ENCODE measurements at places on chromosomes 11 and 22.
A peak's percentile ranks its signal among the peaks of the same experiment; 100 is the strongest.

DNA sequence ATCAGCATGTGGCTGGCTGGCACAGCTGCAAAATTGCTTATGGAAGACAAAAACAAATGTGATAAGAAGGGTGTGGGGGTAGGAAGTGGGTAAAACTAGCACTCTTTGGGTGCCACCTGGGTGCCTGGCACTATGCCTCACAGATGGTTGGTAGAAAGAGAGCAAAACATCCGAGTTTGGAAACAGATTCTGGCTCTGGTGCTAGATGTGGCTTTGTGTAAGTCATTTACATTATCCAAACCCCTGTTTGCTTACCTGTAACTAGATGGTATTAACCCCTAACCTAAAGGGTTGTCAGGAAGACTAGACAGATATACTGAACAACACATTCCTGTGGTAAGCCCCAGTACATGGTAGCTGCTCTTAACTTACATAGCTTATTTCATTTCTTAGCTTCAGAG is 905.6 kb downstream of the DLG2 start:
- DNase-seq, result no peak

- no peak for DNase-seq
These were observed 328.7 kb downstream of the SOX6 start for GRCh38 chr11:16027621-16028020.

GRCh38 chr22:38087855-38088254 is 3.9 kb upstream of the SLC16A8 start:
- DNase-seq, result no peak

DNA sequence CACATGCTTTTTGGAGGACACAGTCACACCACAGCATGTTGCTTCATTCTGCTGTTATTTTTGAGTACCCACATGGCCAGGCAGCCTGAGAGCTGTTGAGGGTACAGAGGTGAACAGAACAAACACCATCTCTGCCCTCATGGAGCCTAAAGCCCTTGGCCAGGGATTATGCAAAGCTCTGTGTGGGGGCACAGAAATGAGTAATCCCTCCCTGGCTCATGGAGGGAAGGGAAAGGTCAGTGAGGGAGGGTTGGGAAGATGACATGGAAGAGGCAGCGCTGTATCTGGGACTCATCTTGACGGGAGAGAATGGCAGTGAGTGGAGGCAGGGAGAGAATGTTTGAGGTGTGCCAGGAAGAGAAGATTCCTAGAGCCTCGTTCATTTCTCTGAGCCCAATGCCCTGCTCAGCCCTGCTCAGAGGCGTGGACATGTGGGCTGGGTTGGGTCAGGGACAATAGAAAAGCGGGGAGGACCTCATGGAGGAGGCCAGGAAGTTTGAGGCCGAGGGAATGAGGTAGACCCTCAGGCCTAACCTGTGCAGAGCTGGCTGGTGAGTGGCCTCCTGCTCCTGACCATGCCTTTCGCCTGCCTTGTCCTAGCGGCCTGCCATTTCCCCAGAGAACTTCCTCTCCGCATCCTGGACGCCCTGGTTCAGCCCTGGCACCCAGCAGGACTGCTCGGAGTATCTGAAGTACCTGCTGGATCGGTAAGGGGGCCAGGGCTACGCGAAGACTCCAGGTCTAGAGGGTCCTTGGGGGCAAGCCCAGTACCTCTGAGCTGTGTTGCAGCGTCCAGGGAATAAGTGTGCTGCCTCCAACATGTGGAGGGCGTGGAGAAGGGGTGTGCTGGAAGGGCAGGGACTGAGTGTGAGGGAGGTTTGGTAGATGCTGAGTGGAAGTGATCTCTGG is 19.8 kb downstream of the USP35 start:
- no peak for DNase-seq

DNA sequence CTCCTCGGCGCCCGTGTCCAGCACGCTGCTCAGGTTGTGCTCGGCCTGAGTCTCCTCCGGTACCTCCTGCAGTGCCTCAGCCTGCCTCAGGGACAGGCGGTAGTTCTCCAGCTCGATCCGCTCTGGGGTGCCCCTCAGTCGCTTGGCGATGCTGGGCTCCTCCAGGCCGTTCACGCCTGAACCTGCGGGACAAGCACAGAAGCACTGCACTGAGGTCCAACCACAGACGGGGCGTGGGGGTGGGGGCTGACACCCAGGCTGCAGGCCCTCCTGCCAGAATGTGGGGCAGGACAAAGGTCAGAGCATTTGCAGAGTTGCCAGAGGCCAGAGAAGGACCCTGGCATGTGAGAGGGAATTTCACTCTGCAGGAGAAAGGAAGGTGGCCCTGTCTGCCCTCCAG is 67.6 kb upstream of the BID start:
- no peak for DNase-seq

- no peak for DNase-seq
These were observed 2.9 kb downstream of the BIRC3 start for GRCh38 chr11:102320188-102320587.

DNA sequence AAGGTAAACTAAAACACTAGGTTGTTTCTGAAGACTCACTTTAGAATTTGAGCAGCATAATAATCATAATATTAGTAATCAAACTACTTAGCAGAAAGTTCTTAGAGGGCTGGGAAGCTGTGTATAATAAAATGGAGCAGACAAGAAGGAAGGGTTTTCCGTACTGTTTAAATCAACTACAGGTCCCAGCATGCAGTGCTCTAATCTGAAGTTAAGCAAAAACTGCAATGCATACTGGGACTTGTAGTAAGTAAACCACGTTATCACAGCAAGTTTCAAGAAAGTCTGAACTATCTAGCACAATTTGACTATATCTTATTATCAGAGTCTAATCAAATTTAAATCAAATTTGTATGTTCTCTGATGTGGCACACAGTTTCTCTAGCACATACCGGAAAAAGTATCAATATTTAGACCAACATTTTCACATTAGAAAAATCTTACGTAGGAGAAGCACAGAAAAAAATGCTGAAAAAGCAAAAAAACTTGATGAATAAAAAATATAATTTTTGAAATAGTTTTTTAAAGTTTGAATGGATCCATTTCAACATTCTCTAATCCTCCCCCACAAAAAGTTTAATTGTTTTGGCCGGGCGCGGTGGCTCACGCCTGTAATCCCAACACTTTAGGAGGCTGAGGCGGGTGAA is 8.2 kb downstream of the PHF21A start:
- DNase-seq, result no peak

DNA sequence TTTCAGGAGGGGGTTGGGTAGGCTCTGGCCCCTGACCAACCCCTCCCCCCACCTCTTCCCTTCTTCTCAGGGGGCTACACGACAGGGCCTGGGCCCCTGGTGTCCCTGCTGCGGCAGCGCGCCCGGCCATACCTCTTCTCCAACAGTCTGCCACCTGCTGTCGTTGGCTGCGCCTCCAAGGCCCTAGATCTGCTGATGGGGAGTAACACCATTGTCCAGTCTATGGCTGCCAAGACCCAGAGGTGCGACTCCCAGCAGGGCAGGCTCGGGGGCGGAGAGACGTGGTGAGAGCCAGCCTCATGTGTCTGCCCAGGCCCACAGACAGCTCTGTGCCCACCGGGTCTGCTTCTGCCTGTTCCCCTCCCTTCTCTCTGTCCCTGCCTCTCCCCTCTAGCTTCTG is 7.6 kb upstream of the GALR3 start:
- DNase-seq, result no peak

DNA sequence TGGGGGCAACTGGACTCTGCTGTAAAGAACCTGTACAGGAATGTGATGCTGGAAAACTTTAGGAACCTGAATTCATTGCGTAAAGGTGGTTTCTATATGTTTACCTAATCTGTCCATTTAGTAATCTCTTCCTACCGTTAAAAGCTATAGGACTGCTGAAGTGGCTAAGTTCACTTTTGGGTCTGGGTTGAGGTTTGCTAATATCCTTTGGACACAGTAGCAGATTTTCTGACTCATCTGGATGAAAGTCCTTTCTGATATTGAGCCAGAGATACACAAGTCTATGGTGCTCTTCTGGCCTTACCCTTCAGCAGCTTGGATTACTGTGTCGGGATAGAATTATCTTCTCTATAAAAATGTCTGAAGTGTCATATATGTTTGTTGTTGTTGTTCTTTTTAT is 16.9 kb downstream of the ZNF215 start:
- DNase-seq, result no peak

GRCh38 chr22:22394591-22394990 is 114.0 kb downstream of the ZNF280B start:
- no peak for DNase-seq

DNA sequence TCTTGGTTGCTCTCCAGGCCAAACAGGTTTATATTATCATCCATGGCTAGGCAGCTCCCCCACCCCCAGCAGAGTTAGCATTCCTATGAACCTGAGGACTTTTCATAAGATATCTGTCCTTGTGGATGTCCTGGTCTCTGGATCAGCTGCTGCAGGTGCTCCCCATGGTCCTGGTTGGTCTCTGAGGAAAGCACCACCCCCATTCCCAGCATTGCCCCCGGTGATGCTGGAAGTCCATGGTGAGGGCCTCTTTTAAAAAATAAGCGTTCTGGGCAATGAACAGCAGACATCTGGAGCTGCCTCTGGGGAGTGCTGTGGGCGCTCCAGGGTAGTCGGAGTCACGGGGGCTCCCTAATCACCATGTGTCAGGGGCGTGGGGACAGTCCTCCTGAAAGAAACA is 26.6 kb downstream of the DKK3 start:
- DNase-seq, result no peak

- peak; percentile 46 for DNase-seq
These were observed 51.5 kb upstream of the GAL start for GRCh38 chr11:68632802-68633201.

DNA sequence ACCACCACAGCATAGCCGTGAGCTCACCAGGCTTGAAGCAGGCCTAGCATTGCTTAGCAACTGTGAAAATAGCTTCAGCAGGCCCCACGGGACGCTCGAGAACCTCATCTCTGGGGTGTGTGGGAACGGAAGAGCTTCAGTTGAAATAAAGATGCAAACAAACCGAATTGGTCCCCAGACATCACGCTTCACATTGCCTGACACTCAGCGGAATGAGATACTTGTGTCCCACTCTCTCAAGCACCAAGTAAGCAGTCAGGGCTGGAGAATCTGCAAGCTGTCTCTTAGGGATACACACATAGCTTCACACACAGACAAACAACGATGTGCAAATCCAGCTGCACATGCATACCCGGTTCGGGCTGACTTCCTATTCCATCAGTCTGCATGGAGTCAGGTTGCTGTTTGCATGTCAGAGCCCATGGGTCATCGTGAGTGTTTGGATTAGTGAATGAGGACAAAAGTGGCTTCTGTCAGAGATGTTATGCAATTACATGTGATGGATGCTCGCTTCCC is 205.7 kb downstream of the SNX19 start:
- DNase-seq, result no peak

DNA sequence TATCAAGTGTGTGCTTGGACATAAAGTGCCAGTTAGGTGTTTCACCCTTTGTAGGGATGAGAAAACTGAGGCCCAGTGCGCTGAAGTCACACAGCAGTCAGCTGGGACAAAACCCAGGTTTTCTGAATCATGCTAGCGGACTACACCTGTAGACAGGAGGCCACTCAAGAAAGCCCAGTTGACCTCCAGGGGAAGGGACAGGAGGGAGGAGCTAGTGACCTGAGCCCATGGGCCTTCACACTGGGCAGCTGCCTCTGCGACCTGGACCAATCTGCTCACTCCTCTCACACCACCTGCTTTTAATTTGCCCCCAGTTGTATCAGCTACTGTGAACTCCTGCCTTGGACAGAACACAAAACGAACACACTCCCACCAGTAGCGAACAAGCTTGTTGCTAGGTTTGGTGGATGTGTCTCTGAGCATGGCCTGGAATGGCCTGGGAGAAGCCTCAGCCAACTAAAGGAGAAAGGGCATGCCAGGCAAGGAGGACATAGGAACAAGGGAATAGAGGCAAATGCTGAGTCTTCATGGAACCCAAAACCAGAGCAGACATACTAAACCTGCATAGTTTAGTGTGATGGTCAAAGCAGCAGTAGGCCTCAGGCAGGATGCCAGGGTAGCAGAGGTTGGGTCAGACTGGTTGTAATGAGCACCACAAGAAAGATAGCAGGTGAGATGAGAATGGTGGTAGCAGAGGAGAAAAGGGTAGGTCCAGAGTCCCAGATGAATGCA is 7.2 kb downstream of the LMO1 start:
- DNase-seq, result no peak

DNA sequence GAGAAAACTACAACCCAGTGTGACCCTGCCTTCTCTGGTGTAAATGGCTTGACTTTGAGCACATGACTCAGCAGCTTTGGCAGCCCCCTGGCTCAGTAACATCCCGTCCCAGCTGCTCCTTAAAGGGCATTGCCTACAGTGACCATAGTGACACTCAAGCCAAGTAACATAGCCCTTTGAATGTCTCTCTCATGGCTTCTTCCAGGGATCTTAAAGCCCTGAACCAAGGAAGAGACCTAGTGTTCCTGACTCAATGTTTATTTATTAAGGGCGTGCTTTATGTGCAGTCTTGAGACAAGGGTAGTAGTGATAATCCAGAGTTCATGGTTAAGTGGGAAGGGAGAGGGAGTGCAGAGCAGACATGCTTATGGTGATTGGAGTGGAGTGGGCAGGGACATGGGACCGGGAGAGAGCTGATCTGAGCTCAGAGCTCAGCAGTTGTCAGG is 125.7 kb downstream of the PARVA start:
- DNase-seq, result no peak

DNA sequence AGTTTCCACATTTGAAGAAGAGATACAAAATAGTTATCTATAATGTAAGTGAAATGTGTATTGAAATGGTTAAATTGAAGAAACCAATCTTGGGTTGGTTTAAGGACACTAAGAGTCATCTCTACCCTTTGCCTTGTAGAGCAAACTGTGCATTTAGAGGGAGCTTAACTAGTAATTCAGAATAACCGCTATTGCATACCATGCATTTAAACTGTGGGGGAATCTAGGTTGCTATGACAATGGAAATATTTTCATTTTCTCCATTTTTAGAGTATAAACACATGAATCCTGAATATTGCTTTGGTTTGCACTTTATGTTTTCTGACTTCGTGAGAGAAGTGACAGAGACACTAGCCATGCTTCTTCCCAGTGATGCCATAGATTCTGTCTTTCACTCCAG is 39.7 kb downstream of the FAT3 start:
- DNase-seq, result no peak

DNA sequence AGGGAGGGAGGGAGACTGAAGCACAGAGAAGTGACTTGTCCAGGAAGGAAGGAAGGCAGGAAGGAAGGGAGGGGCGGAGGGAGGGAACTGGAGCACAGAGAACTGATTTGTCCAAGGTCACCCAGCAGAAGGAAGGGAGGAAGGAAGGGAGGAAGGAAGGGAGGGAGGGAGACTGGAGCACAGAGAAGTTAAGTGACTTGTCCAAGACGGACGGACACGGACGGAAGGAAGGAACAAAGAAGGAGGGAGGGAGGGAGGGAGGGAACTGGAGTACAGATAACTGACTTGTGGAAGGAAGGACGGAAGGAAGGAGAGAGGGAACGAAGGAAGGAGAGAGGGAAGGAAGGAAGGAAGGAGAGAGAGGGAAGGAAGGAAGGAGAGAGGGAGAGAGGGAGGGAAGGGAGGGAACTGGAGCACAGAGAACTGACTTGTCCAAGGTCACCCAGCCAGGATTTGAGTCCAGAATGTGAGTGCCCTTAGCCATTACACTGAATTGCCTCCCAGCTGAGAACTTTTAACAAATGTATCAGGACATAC is 1.5 kb downstream of the SLC35F2 start:
- no peak for DNase-seq
